ENCODE measurements at places on chromosomes 2 and 18.
A peak's percentile ranks its signal among the peaks of the same experiment; 100 is the strongest.

GRCh38 chr2:51595836-51596235, 563.9 kb upstream of the NRXN1 start:
- no peaks in the 10 kb centered on the region for H3K4me1 ChIP-seq
- DNase-seq: no peak
- H3K36me3 ChIP-seq: no peaks in the 10 kb centered on the region
- no peak overlapping the region for H3K4me3 ChIP-seq
- H3K27me3 ChIP-seq: no peaks in the 10 kb centered on the region

- H3K27me3 ChIP-seq: peaks cover 3% of the 10 kb centered on the region
- H3K4me3 ChIP-seq: no peak overlapping the region
- no peak for DNase-seq
- no peaks in the 10 kb centered on the region for H3K36me3 ChIP-seq
Measured at GRCh38 chr2:120770641-120771040, 35.0 kb downstream of the GLI2 start.

- H3K4me1 ChIP-seq: no peaks in the 10 kb centered on the region
- no peaks in the 10 kb centered on the region for H3K27me3 ChIP-seq
- H3K4me3 ChIP-seq: no peak overlapping the region
- no peaks in the 10 kb centered on the region for H3K36me3 ChIP-seq
- no peak overlapping the region for H3K27ac ChIP-seq
Measured at GRCh38 chr2:72994282-72994990, 77.1 kb downstream of the SFXN5 start.

GRCh38 chr2:239232195-239232578, 168.6 kb downstream of the HDAC4 start:
- H3K4me3 ChIP-seq: peak overlapping the region; percentile 25
- H3K27ac ChIP-seq: peak overlapping the region; percentile 32
- H3K36me3 ChIP-seq: no peaks in the 10 kb centered on the region
- H3K4me1 ChIP-seq: peaks cover 26% of the 10 kb centered on the region
- no peaks in the 10 kb centered on the region for H3K27me3 ChIP-seq
- no peak for DNase-seq

- no peak overlapping the region for H3K27ac ChIP-seq
- no peak for DNase-seq
- H3K27me3 ChIP-seq: no peaks in the 10 kb centered on the region
- H3K4me1 ChIP-seq: no peaks in the 10 kb centered on the region
- H3K36me3 ChIP-seq: no peaks in the 10 kb centered on the region
Measured at GRCh38 chr2:39380525-39381150, 56.4 kb downstream of the MAP4K3 start.

GRCh38 chr2:112201696-112202430, 53.0 kb downstream of the ZC3H8 start:
- no peak overlapping the region for H3K27ac ChIP-seq
- H3K27me3 ChIP-seq: no peaks in the 10 kb centered on the region
- DNase-seq: no peak
- H3K4me3 ChIP-seq: no peak overlapping the region

DNA sequence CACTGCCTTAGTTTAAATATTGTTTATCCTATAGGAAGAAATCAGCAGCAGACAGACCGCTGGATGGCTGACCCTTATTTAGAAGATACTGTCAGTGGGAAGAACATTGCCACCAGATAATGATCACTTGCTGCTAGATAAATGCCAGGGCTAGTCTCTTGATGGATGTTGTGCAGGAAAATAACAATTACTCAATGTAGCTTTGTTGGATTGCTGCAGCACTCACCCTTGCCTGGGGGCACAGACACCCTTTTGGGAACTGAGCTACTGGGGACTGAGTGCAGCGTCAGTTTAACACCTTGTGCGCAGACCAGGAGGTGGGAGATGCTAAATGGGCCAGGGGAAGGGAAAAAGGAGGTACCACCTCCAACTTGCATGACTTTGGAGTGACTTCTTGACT, 64.2 kb upstream of the CAPN13 start:
- no peak for DNase-seq
- no peaks in the 10 kb centered on the region for H3K4me1 ChIP-seq
- no peak overlapping the region for H3K27ac ChIP-seq
- no peaks in the 10 kb centered on the region for H3K36me3 ChIP-seq
- H3K4me3 ChIP-seq: no peak overlapping the region

DNA sequence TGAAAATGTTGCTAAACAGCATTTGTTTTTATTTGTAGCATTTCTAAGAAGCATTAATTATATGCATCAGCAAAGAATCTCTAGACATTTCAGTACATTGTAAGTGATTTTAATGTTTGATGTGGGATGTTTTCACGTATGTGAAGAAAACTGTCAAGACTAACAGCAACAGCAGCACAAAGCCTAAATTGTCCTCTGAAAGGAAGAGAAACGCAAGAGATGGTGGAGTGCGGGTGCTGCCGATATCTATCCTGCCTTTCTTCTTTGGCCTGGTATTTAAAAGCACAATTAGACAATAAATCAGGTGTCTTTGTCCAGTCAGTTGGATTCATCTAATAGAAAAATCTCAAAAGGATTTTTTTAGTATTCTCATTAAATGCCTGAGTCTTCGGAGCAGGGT, 3.1 kb downstream of the TWIST2 start:
- no peak overlapping the region for H3K27ac ChIP-seq
- H3K4me1 ChIP-seq: peaks cover 7% of the 10 kb centered on the region
- H3K27me3 ChIP-seq: peaks cover 4% of the 10 kb centered on the region
- DNase-seq: no peak
- no peaks in the 10 kb centered on the region for H3K36me3 ChIP-seq
- no peak overlapping the region for H3K4me3 ChIP-seq

- no peaks in the 10 kb centered on the region for H3K4me1 ChIP-seq
- DNase-seq: no peak
- H3K4me3 ChIP-seq: no peak overlapping the region
- H3K36me3 ChIP-seq: no peaks in the 10 kb centered on the region
- no peaks in the 10 kb centered on the region for H3K27me3 ChIP-seq
- no peak overlapping the region for H3K27ac ChIP-seq
Measured at GRCh38 chr2:233535271-233535670, 31.3 kb downstream of the USP40 start.

GRCh38 chr2:141380008-141380979, 750.5 kb downstream of the LRP1B start:
- no peaks in the 10 kb centered on the region for H3K36me3 ChIP-seq
- no peaks in the 10 kb centered on the region for H3K27me3 ChIP-seq
- H3K4me1 ChIP-seq: no peaks in the 10 kb centered on the region
- no peak overlapping the region for H3K27ac ChIP-seq
- no peak overlapping the region for H3K4me3 ChIP-seq

- H3K27me3 ChIP-seq: no peaks in the 10 kb centered on the region
- H3K36me3 ChIP-seq: no peaks in the 10 kb centered on the region
- H3K4me3 ChIP-seq: no peak overlapping the region
- no peak overlapping the region for H3K27ac ChIP-seq
- no peaks in the 10 kb centered on the region for H3K4me1 ChIP-seq
Measured at GRCh38 chr18:66193938-66194337, 410.0 kb downstream of the CDH19 start.

- H3K27me3 ChIP-seq: no peaks in the 10 kb centered on the region
- H3K36me3 ChIP-seq: no peaks in the 10 kb centered on the region
- H3K4me1 ChIP-seq: peaks cover 3% of the 10 kb centered on the region
- DNase-seq: no peak
- no peak overlapping the region for H3K27ac ChIP-seq
- no peak overlapping the region for H3K4me3 ChIP-seq
Measured at GRCh38 chr18:76707534-76707933, 114.8 kb upstream of the ZNF236 start.

- H3K36me3 ChIP-seq: no peaks in the 10 kb centered on the region
- no peaks in the 10 kb centered on the region for H3K27me3 ChIP-seq
- no peak for DNase-seq
- peaks cover 22% of the 10 kb centered on the region for H3K4me1 ChIP-seq
- H3K27ac ChIP-seq: no peak overlapping the region
Measured at GRCh38 chr2:68912732-68913131, 40.0 kb downstream of the GKN2 start.

DNA sequence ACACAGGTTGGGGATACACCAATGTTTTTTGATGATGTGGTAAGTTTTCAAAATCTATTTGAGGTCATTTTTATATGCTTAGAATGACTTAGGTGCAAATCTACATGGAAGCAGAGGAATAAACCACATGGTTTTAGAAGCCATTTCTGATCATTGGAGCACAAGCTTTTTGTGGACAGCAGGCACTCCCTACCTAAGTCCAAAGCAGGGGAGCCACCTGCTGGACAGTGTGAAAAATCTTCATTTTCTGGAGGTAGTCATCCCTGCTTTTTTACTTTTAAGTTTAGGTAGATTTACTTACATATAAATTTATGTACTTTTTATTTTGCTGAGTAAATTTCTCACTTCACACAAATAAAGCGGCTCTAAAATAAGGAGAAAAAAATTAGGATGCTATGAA, 323.2 kb downstream of the PLCL1 start:
- no peaks in the 10 kb centered on the region for H3K27me3 ChIP-seq
- no peaks in the 10 kb centered on the region for H3K4me1 ChIP-seq
- peak; percentile 23 for DNase-seq
- no peak overlapping the region for H3K27ac ChIP-seq

- no peak overlapping the region for H3K27ac ChIP-seq
- no peak for DNase-seq
- H3K4me3 ChIP-seq: no peak overlapping the region
Measured at GRCh38 chr2:235968616-235969324, 199.4 kb downstream of the GBX2 start.

DNA sequence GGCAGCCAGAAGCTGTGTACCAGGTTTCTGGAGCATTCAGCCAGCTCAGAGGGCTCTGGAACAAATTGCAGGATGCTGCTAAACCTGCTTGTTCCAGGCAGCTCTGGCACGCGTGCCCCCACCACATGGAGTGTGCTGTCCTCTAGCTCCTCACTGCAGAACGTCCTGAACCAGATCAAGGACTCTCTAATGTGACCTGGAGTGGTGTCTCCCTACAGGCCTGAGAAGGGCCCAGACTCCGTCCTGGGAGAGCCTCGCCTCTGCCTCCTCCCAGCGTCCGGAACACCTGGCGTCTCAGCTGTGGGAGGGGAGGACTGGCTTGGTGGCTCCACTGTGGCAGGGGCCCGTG, 115.6 kb upstream of the GPC1 start:
- H3K4me3 ChIP-seq: no peak overlapping the region
- H3K27ac ChIP-seq: no peak overlapping the region
- H3K4me1 ChIP-seq: no peaks in the 10 kb centered on the region
- H3K36me3 ChIP-seq: no peaks in the 10 kb centered on the region
- no peak for DNase-seq
- no peaks in the 10 kb centered on the region for H3K27me3 ChIP-seq

DNA sequence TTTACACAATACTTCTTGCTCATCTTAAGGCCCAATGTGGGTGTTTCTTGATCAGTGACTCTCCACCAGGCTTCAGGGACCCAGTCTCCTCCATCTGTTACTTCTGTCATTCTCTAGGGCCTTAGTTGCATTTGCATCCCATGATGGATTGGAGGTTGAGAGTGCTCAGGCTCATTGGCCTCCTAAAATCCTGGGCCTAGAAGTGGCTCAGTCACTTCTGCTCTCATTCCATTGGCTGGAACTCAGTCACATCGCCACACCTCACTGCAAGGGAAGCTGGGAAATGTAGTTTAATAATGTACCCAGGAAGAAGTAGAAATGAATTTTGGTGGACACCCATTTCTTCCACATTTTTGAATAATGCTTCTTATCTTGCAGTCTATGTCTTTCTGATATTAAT, 223.5 kb downstream of the HRH4 start:
- no peaks in the 10 kb centered on the region for H3K27me3 ChIP-seq
- H3K4me3 ChIP-seq: no peak overlapping the region
- no peaks in the 10 kb centered on the region for H3K36me3 ChIP-seq
- H3K4me1 ChIP-seq: no peaks in the 10 kb centered on the region
